ENCODE measurements at places on chromosomes 6 and 20.

GRCh38 chr6:31493875-31494694 is 3.9 kb upstream of the MICB start:
- peak; percentile 62 for DNase-seq

- DNase-seq, result no peak
Measured at GRCh38 chr6:30564114-30564513, 7.0 kb downstream of the PRR3 start.

DNA sequence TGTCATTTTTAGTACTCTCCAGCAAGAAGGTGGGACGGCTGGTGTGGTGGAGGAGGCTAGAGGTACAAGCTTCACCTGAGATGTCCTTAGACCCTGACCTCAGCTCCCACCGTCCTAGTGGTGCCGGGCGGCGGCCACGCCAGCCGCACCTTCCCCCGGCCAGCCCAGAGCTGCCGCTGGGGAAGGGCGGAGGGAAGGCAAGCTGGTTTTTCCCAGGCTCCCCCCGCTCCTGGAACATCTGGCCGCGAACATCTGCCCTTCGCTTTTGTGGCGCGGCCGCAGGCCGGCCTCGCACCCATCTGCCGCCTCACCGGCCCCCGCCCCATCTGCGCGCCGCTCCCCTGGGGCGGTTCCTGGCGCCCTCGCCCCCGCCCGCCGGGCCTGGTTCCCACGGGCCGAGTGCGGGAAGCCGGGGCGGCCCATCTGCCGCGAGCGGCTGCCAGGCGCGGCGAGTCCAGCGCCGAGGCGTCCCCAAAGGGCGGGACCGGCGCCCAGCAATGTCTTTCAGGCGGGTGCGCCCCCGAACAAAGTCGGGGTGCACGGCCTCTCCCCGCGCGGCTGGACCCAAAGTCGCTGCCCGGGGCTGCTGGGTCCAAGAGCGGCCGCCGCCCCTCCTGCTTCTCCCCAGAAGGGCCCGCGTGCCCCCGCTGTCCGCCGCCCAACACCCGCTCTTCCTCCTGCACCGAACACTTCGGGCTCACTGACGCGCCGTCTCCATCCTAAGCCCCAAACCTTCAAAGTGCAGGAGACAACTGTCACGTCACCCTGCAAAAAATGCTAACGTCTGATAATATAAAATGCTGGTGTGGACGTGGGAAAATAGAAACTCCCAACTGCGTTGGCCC is 17.3 kb upstream of the ID1 start:
- no peak for DNase-seq

GRCh38 chr6:14524319-14524718 is 406.7 kb downstream of the CD83 start:
- DNase-seq, result no peak

DNA sequence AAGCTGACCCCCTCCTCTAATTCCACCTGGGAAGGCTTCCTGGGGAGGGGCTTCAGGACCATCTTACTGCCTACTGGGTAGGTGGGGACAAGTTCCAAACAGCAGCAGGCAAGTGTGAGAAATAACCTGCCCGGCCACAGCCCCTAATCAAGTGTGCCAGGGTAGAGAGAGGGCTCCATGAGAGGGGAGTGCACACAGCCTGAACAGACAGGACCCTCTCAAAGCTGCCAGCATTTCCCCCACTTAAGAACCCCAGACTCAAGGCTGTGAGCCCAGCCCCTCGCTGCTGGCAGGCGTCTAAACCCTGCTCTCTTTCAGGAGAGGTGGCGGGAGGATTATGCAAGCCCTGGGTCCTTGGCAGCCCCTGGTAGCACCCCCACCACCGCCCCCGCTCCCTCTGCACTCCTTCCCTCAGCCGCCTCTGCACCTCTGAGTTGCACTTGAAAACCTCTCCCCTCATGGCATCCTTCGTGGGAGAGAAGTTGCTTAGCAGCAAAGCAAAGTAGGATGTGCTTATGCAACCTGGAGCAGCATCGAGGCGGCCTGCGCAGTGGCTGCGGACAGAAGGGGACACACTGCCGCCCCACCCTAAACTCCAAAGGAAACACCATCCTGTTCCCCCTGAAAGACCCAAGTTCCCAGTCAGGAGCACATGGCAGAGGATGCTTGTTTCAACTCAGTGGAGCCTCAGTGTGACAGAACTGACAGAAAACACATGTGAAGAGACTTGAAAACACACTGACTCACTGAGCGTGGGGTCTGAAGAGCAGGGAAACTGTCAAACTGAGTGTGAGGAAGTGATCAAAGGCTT is 10.5 kb downstream of the DDRGK1 start:
- no peak for DNase-seq

GRCh38 chr6:113600551-113601339 is 256.4 kb upstream of the MARCKS start:
- no peak for DNase-seq

GRCh38 chr20:48143435-48144081 is 358.3 kb upstream of the SULF2 start:
- peak; percentile 18 for DNase-seq

- DNase-seq, result no peak
Measured at GRCh38 chr6:160198606-160199211, 59.9 kb downstream of the SLC22A2 start.

DNA sequence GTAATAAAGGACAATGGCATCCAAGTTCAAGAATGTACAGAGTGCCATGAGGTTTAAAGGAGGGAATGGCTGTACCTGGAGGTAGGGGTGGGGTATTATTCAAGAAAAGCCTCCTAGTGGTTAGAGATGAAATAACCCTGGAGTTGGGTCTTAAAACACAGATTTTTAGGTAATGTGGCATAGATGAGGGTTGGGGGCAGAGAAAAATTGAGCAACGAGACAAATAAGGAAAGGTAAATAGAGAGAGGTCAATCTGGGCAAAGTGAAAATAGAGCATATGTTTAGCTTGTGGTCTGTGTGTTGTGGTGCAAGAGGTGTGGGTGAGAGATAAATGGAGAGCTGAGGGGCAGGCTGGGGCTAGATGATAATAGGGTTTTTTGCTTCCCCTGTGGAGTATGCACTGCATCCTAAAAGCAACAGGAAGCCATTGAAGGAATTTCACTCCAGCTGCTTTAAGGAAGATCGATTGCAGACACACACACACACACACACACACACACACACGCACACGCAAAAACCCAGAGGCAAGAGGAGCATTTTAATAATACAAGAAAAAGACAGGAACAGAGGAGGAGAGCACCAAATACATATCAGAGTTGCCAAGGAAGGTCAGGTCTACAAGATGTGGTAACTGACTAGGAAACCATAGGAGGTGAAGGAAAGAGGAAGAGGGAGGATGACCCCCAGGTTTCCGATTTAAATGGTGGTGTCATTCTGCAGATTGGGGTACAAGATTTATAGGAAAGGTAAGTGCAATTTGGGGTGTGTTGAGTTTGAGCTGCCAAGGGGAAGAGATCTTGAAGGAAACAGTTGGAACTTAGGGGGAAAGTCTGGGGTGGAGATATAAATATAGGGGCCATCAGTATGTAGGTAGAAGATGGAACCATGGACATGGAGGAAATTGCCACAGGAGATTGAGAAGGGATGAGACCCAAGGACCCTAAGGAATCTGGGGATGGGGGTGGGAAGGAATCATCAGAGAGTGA is 31.3 kb upstream of the ADGRF1 start:
- no peak for DNase-seq

DNA sequence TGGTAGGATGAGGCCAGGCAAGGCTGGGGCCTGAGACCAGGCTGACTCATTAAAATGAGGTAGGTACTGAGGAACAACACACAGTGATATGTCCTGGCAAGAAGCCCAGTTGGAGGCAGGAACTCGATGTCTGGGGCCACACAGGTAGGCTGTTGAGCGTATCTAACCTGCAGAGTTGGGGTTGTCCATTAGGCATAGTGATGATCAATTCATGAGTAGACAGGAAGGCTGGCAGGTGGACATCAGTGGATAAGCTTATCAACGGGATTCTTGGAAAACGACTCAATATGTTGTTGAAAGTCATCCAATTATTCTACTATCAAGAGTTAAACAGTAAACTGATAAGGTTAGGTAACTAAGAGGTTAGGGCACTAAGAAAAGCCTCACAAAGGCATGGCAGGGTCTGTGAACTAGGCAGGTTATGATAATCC is 193.2 kb upstream of the COL21A1 start:
- no peak for DNase-seq

All from NCI-H1105 treated with DMSO at 0.1 percent for 48 hours (cell line).